Fibroblast of villous mesenchyme (primary cell): ENCODE measurements at places on chromosomes 1 and 21.

GRCh38 chr1:38113159-38113666 lies 66.6 kb upstream of the POU3F1 start:
- DNase-seq: no peak

GRCh38 chr1:230382001-230382491 lies 44.1 kb downstream of the PGBD5 start:
- DNase-seq: no peak

DNA sequence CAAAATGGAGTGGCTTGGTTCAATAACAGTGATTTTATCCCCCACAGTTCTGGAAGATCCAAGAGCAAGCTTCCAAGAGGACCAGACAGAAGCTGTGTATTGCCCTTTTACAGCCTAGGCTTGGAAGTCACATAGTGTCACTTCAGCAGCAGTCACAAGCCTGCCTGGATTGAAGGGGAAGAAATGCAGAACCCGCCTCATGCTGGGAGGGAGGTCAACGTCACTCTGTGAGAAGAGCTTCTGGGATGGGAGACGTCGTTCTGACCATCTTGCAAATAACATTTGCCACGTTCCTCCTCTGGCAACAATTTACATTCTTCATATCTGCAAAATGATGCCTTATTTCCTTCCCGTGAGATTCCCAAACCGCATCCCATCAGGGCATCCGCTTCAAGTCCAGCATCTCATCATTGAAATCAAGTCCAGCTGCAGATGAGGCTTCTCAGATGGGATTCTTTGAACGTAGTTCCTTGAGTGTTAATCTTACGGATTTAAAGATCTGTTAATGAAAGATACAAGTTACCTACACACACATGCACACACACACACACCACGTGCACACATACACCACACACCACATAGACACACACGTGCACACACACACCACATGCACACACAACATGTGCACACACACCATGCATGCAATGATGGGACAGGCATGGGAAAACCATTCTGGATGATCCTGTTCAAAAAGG lies 23.9 kb upstream of the KIF1B start:
- DNase-seq: no peak

DNA sequence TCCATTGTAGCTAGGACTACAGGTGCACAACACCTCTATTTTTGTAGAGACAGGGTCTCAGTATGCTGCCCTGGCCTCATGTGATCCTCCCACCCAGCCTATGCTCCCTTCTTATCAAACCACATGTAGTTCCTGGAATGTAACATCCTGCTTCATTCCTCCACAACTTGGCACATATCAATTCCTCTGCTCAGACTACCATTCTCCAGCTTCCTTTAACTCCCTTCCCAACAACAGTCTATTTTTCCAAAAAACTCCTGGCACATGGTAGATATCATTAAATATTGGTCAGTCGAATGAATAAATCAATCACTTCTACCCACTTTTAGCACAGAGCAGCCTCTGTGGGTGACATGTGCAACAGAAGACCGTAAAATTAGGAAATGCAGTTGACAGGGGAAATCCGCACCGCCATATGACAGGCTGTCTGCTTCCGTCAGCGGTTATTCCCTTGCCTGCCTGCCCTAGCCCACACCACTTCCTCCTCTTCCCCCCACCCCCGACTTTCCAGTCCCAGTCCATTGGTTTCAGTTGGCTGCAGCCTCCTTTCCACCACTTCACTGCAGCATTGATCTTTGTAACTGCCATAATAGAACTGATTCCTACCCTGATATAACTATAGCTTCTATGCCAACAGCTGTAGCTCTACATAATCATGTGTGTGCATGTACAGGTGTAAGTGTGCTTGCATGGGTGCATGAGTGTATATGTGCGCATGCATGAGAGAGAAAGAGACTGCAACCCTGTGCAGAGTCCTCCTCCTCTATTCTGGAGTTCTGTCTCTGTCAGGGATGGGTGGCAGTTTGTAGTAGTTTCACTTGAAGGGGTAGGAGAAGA lies 6.8 kb upstream of the AKR1A1 start:
- no peak for DNase-seq

DNA sequence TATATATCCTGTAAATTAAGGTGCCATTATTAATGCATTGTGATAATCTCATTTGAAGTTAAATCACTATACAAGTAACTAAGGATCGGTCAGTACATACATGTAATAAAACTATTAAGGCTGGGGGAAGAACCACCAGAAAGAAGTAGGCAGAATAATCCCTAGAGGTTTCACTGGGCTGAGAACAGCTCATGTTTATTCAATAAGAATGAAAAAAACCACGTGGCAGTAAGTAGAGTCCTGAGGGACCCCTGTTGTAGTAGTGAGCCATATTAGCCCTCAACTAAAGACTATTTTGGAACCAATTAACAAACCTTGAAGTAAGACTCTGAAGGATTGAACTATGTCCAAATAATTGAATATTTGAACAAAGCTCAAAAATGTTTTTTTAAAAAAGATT lies 46.9 kb upstream of the ADAM30 start:
- no peak for DNase-seq

GRCh38 chr1:229694053-229694693 lies 68.1 kb downstream of the URB2 start:
- peak; percentile 62 for DNase-seq
